Esophagus squamous epithelium (tissue), 5 donors: ENCODE measurements at places on chromosomes 2 and 18.

DNA sequence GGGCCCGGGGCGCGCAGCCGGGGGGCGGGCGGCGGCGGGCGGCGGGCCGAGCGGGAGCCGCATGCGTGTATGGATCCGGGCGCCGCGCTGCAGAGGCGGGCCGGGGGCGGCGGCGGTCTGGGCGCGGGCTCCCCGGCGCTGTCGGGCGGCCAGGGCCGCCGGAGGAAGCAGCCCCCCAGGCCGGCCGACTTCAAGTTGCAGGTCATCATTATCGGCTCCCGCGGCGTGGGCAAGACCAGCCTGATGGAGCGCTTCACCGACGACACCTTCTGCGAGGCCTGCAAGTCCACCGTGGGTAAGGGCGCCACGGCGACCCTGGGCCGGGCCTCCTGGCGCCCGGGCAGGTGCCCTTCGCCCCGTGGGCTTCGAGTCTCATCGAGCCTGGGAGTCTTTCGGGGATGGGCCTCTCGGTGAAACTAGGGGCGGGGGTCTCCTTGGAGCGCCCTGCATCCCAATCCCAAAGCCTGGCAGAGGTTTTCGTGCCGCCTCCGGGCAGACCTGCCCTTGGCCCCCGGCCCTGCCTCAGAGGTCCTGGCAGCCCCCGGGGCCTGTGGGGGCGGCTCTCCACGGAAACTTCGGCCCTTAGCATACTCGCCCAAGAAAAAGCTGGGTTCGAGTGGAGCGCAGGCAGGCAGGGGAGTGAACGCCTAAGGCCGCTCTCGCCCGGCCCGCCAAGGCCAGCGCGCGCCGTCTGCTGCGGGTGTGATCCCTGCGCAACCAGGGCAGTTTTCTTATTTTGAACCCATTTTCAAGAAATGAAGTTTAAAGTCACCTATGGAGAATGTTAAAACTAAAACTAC is 622 bp downstream of the RAB12 start:
- DNase-seq = no peak

DNA sequence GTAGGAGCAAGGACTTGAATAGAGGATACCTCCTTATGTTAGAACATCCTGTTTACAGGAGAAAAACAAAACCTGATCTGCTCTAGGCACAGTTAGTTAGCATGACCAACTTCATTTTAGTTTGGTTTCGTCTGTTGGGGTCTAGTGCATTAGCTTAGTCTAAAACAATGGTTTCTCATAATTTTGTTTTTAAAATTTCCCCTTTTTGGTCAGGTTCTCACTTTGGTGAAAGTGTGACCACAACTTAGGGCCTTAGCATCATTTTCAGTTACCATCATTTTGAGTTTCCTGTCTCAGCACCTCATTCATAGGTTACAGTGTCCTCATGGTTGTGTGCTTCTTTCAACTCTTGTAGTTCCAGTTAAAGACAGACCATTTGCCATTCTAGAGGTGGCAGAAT is 1277.0 kb upstream of the SLC39A10 start:
- no peak for DNase-seq

DNA sequence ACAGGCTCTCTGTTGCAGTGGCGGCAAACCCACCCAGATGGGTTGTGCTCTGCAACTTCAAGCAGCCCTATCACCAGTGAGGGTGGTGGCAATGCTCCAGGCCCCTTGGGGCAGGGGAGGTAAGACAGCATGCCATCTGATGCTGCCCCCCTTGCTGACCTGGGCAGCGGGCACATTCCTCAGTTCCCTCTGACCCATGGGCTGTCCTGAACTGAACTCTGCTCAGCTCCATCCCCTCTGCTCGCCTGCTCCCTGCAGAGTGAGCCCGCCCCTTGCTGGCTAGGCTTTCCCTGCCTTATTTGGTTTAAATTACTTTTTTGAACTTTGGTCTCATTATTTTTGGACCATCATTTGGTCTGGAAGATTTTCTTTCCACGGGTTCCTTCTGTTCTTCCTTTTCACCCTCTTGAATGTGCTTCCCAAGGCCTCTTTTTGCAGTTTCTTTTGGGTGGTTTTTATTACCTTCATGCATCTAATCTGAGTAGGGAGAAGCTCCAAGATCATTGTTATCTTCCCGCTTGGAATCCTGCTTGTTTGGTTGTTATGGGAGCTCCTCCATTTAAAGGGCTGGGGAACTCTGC is 565.4 kb downstream of the TNS1 start:
- no peak for DNase-seq

DNA sequence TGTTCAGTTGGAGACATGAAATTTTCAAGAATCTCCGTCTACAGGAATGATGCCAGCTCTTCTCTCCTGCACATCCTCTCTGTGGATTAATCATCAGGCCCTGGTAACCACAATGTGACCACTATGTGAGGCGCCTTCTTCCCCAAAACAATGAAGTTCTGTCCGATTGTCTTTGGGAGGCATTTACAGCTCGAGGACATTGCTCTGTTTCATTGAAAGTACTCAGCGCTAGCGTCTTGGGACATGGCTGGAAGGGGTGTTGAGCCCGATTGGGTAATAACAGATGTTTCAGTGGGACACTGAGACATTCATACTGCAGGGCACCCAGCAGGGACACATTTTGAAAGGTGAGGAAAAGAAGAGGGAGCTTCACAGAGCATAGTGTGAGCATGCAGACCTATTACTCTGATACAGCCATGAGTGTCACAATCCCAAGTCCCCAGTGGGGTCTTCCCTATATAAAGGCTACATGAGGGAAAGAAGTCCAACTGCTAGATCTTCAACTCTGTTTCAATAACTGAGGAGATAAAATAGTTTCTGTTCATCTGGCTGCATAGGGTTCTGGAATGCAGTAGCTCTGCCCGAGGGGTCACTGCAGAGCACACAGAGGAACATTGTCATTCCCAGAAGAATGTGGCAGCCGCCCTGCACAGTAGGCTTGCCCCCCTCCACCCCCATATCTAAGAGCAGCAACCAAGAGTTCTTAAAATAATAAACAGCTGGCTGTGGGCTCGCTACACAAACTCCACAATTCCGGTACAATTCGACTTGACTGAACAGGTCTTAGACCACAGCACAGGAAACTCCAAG is 237.3 kb downstream of the OSR1 start:
- no peak for DNase-seq

DNA sequence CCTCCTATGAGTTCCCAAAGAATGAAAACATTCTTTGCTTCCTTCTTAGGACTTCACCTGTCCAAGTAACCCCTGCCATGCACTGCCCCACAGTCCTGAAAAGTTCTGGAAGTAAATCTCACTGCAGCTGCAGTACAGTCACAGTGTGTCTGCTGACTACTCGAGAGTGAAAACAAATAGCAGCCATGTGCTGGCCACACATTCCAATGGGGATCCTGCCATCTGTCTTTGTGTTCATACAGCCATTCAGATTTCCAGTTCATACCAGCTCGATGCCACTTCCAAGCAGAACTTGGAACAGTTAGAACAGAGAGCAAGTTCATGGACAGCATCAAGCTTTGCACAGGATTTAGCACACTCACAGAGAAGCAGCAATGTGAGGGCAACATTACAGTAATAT is 629.9 kb upstream of the ACVR2A start:
- no peak for DNase-seq

DNA sequence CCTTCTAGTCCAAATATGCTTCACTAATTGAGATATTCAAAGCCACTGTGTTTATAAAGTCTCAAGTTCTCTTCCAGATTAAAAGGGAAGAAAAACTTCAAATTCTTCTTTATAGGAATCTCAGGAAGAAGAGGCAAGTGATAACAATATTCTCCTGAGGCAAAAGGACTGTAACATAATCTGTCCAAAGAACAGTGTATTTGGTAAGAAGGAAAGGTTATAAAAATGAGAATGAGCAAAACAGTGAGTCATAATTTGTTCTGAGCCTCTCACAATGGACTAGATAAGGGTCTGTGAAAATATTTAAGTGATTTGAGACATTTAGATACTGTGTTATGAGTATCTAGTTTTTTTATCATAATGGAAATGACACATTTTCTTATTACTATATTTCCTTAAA is 44.3 kb downstream of the SNRPD1 start:
- DNase-seq = no peak

GRCh38 chr18:26909599-26910290 is 44.2 kb upstream of the AQP4 start:
- no peak for DNase-seq

DNA sequence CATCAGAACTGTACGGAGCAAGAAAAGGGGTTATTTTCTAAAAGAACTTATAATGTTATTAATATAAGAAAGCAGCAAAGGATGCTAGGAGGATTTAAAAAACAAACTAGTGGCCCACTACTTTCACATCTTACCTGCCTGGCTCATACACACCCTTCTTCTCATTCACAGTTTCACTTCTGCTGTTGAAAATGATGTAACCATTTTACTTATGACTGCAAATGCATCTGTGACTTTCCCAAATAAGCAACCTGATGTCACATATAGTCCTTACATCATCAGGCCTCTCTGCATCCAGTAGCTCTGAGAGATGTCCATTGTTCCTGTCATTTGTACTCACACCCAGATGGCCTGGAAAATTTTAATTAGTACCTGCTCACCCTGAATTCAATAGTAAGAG is 101.8 kb upstream of the MYO3B start:
- no peak for DNase-seq

- no peak for DNase-seq
Measured at GRCh38 chr2:10085043-10085667, 4.9 kb upstream of the CYS1 start.

DNA sequence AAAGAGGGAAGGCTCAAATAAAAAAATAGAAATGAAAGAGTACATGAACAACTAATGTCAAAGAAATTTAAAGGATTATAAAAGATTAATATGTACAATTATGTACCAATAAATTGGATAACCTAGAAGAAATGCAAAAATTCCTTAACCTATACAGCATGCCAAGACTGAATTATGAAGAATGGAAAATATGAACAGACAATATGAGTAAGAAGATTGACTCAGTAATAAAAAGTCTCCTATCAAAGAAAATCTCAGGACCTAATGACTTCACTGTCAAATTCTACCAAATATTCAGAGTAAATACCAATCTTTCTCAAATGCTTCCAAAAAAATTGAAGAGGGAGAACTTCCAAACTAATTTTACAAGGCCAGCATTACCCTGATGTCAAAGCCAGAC is 120.2 kb upstream of the SPOPL start:
- no peak for DNase-seq

- DNase-seq = no peak
Measured at GRCh38 chr18:2920027-2920426, 73.2 kb downstream of the EMILIN2 start.

DNA sequence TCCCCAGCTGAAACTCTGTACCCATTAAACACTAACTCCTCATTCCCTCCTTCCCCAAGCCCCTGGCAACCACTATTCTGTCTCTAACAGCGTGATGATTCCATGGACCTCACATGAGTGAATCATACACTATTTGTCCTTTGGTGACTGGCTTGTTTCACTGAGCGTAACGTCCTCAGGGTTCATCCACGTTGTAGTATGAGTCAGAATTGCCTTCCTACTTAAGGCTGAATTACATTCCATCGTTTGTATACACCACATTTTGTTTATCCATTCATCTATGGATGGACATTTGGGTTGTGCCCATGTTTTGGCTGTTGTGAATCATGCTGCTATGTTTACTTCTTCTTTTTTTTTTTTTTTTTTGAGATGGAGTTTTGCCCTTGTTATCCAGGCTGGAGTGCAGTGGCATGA is 19.6 kb upstream of the CABLES1 start:
- no peak for DNase-seq

DNA sequence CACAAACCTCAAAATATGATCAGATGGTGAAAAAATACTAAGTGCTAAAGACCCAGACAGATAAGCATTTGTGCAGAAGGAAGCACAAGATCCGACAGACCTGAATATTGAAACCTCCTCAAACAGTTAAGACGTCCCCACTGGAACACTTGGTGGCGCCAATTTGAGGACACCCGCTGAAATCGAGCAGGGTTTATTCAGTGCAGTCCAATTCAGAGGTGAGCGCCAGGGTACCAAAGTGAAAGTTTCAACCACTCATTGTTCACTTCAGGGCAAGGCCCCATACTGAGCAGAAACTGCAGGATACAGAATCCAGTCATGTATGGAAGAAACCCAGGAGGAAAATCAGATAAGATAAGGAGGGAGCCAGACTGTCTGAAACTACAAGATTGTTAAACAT is 417.6 kb downstream of the LRRTM4 start:
- DNase-seq = no peak

DNA sequence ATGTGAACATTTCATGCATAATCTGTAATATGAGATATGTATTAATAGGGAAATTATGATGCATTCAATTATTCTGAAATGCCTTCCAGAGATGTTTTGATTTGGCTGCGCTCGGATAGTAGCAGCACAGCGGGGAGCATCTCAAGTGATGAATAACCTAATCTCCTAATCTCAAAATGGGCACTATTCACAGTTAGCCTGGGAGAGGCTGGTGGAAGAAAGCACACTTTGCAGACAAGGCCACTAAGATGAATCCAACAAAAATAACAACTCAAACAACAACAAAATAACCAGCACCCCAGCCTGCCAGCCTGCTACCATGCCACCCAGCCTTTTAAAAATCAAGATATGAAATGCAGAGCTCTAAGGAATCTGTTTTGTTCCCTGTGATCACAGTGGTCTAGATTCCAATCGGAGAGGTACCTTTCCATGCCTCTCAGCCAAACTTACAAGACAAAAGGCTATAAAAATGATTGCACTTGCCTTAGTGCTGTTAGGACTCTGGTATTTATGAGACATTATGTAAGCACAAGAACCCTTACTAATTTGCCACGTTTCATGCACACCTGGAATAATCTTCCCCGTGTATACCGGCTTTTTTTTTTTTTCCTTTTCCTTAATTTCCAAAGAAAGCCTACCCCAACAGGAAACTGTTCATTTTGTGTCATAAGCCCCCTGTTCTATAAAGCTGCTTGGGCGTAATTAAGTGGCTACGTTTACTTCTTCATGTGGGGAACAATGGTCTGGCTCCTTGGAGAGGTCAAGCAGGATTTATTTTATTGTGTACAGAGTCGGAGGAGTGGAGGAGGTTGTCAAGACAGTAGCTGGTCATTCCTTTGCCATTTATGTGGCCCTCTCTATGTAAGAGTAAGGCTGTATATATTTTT is 526.9 kb upstream of the FANCL start:
- no peak for DNase-seq

DNA sequence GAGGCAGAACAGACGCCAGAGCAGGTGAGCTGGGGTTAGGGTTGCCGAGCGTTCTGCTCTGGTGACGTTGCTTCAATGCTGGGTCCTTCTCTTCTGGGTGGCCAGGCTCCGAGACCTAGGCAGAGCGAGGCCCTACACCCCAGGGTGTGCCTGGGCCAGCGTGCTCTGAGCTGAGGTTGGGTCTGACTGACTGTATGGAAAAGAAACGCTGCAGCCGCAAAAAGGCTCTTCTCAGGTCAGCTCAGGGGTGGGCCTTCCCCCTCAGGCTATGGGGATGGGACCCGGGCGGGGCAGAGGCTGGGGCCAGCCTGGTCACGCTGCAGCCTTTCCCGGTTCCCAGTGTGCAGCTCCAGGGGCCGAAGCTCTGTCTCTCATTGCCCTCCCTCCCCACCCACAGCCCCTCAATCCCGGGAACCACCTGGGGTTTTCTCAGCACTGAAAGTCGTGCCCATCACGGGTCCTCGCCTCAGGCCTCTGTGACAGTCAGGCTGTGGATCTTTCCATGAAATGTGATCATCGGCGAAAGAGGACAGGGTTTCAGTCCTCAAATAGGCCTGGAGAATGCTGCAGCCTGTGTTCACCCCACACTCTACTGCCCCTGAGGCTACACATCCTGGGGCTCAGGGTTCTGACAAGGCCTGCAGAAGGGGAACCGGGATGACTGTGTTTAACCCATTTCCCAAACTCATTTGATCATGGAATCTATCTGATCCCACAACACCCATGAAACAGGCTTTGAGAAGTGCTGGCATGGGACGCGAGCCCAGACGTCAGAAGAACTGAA is 19.4 kb downstream of the CYP26B1 start:
- no peak for DNase-seq

GRCh38 chr18:63210521-63210920 is 109.0 kb downstream of the BCL2 start:
- no peak for DNase-seq
